ENCODE measurements at places on chromosomes 7 and 10. TPM values are rescaled to one million over a fixed set of nuclear protein-coding genes. Genes with fewer than 3 reads are reported as not detected.

Gene TAS2R4
- 0.12 TPM for total RNA-seq

Gene TASOR2
- total RNA-seq = 38.6 TPM

Gene SPDYE11
- total RNA-seq = not detected

Gene RHBDD2
- total RNA-seq = 72.5 TPM

Gene NRF1
- 11.5 TPM for total RNA-seq

Gene TLX1
- not detected for total RNA-seq

Gene ACTL6B
- total RNA-seq = not detected

Gene TRIM4
- 26.3 TPM for total RNA-seq

Gene NEUROD6
- not detected for total RNA-seq

Gene HABP2
- 0.09 TPM for total RNA-seq

Gene HOXA1
- 4.0 TPM for total RNA-seq

Gene TFR2
- total RNA-seq = 3.0 TPM

Gene ZNF282
- total RNA-seq = 26.4 TPM

Gene GJC3
- 0.14 TPM for total RNA-seq

Gene ORC5
- total RNA-seq = 29.0 TPM

Gene BTBD16
- 0.41 TPM for total RNA-seq

Gene C7orf33
- total RNA-seq = not detected

Gene SPDYE1
- total RNA-seq = not detected

Gene FXYD4
- total RNA-seq = not detected

Gene GIMAP2
- not detected for total RNA-seq

Gene ZNF853
- total RNA-seq = 2.9 TPM

Gene DDX56
- 126 TPM for total RNA-seq

Gene OGDH
- total RNA-seq = 28.4 TPM

Gene HMX2
- total RNA-seq = 0.15 TPM

Gene XRCC2
- total RNA-seq = 5.7 TPM

Gene AGBL3
- 1.1 TPM for total RNA-seq

Gene DGKB
- total RNA-seq = not detected

Gene PBLD
- 3.0 TPM for total RNA-seq

Gene RHOBTB1
- 6.9 TPM for total RNA-seq

Gene TSPAN13
- 13.2 TPM for total RNA-seq

Gene ARHGEF35
- total RNA-seq = 0.26 TPM

Gene TMEM184A
- 12.6 TPM for total RNA-seq

Gene GGCT
- total RNA-seq = 58.7 TPM

Gene MSS51
- total RNA-seq = 0.41 TPM

Gene FAM241B
- total RNA-seq = 20.5 TPM

Gene NKX1-2
- total RNA-seq = 0.05 TPM

Gene ABCC2
- 154 TPM for total RNA-seq

Gene ZNF518A
- 7.2 TPM for total RNA-seq

Gene ABCF2
- 68.1 TPM for total RNA-seq

Gene CYP3A4
- total RNA-seq = not detected

Gene ANK3
- total RNA-seq = 0.66 TPM

Gene GPR15LG
- not detected for total RNA-seq

Gene SYT15
- 3.0 TPM for total RNA-seq

Gene CLEC5A
- not detected for total RNA-seq

Gene LRIT1
- total RNA-seq = not detected

Gene LIPM
- not detected for total RNA-seq

Gene NPY4R
- total RNA-seq = 29.6 TPM

Gene CH25H
- total RNA-seq = 0.09 TPM

Gene SMO
- total RNA-seq = 13.8 TPM

Gene SPDYE8
- total RNA-seq = not detected

Gene NAT16
- 0.06 TPM for total RNA-seq

Gene TRIL
- not detected for total RNA-seq

Gene VSTM2A
- total RNA-seq = not detected

Gene TCAF2
- total RNA-seq = 0.36 TPM

Gene ZNF862
- 1.5 TPM for total RNA-seq

Gene DGKI
- total RNA-seq = 0.86 TPM
